Breast epithelium (tissue), 4 donors: ENCODE measurements at places on chromosomes 5 and 9. TPM values are rescaled to one million over a fixed set of nuclear protein-coding genes. Genes with fewer than 3 reads are reported as not detected.

The PGM5 gene
- 30.8 TPM for total RNA-seq

The SLC4A9 gene
- total RNA-seq: not detected

The BTNL9 gene
- 27.2 TPM for total RNA-seq

The TMC1 gene
- not detected for total RNA-seq

The LRRC70 gene
- total RNA-seq: 9.5 TPM

The DMGDH gene
- 2.9 TPM for total RNA-seq

The PIP5KL1 gene
- total RNA-seq: 5.2 TPM

The FAM53C gene
- 23.3 TPM for total RNA-seq

The GNAQ gene
- total RNA-seq: 49.3 TPM

The SLC6A7 gene
- total RNA-seq: 0.15 TPM

GRCh38 chr9:132048201-132048600 lies 31.5 kb downstream of the MED27 start:
- H3K27ac ChIP-seq: no peak overlapping the region
- H3K4me1 ChIP-seq: no peaks in the 10 kb centered on the region
- H3K4me3 ChIP-seq: no peak overlapping the region
- H3K36me3 ChIP-seq: no peaks in the 10 kb centered on the region

DNA sequence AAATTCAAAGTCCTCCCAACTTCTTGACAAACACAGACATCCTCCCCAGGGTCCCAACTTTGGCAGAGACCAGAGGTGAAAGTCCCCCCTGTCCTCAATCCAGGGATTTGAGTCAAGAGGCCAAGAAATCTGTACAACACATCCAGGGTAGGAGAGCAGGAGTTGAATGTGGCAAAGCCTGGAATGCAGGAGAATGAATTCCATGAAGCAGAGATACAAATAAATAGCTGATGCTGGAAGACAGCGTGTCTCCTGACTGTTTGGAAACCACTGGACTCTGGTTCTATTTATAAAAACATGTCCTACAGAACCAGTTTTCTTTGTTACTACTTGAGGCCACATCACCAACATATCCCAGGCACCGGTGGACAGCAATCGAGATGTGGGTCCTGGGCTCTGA lies 43.7 kb upstream of the SLIT3 start:
- H3K4me3 ChIP-seq: no peak overlapping the region
- no peak for DNase-seq
- no peak overlapping the region for H3K27ac ChIP-seq
- no peaks in the 10 kb centered on the region for H3K4me1 ChIP-seq

DNA sequence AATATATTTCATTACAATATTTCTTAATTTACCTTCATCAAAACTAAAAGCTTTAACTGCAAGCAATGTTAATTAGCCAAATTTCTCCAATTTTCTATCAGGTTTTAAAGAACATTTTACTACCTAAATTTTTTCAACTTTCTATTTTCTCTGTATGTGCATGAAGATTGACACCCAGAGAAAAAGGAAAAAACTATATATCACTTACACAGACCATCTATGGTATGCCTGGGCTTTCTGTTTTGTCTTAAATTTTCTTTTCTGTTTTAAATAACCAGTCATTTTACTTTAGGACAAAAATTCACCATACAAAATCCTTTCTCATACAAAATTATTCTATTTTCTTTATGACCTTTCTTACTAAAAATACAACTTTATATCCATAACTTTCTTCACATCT lies 13.8 kb upstream of the IL7R start:
- H3K36me3 ChIP-seq: no peaks in the 10 kb centered on the region
- no peaks in the 10 kb centered on the region for H3K27me3 ChIP-seq
- H3K4me3 ChIP-seq: no peak overlapping the region
- no peak for DNase-seq
- no peak overlapping the region for H3K27ac ChIP-seq

GRCh38 chr5:19342942-19343341 lies 645.1 kb downstream of the CDH18 start:
- no peak overlapping the region for H3K4me3 ChIP-seq
- no peak overlapping the region for H3K27ac ChIP-seq
- H3K4me1 ChIP-seq: no peaks in the 10 kb centered on the region
- DNase-seq: no peak
- H3K27me3 ChIP-seq: no peaks in the 10 kb centered on the region
- no peaks in the 10 kb centered on the region for H3K36me3 ChIP-seq

DNA sequence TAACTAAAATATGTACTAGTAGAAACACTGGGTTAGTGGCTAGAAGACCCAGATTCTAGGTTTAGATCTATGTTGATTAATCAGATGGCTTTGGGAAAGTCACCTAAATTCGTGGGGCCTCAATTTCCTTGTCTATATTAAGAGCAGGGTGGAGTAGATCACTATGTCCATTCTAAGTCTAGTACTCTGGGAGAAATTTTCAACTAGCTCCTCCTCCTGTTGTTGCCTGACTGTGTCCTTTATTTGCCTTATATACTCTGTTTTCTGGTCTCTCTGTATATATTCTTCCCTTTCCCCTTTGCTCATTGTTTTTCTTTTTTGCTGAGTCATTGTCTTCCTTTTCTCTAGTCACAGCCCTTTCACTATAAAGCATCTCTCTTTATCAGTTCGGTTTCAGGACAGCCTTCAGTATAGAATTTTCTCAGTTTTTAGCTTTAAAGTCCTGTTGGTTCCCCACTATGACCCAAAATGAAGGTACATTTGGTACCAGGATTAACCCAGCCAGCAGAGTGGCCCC lies 44.5 kb upstream of the CDH6 start:
- H3K27ac ChIP-seq: no peak overlapping the region
- H3K4me1 ChIP-seq: no peaks in the 10 kb centered on the region
- no peaks in the 10 kb centered on the region for H3K27me3 ChIP-seq
- no peak for DNase-seq

- no peak overlapping the region for H3K27ac ChIP-seq
- no peak overlapping the region for H3K4me3 ChIP-seq
- H3K36me3 ChIP-seq: no peaks in the 10 kb centered on the region
- H3K27me3 ChIP-seq: no peaks in the 10 kb centered on the region
These were observed 126.6 kb upstream of the HMHB1 start for GRCh38 chr5:143685246-143685815.

- no peak for DNase-seq
- H3K27ac ChIP-seq: no peak overlapping the region
These were observed 108.1 kb downstream of the CACNA1B start for GRCh38 chr9:137985637-137986071.

GRCh38 chr5:68264024-68264956 lies 48.7 kb downstream of the PIK3R1 start:
- DNase-seq: no peak
- no peak overlapping the region for H3K4me3 ChIP-seq
- peaks cover 22% of the 10 kb centered on the region for H3K4me1 ChIP-seq
- H3K27me3 ChIP-seq: no peaks in the 10 kb centered on the region
- H3K36me3 ChIP-seq: no peaks in the 10 kb centered on the region
- H3K27ac ChIP-seq: peak overlapping the region; percentile 84

GRCh38 chr5:72790186-72790585 lies 26.3 kb upstream of the TNPO1 start:
- no peak overlapping the region for H3K4me3 ChIP-seq
- no peaks in the 10 kb centered on the region for H3K27me3 ChIP-seq
- H3K4me1 ChIP-seq: no peaks in the 10 kb centered on the region
- no peak for DNase-seq

GRCh38 chr5:124263680-124264491 lies 482.6 kb downstream of the ZNF608 start:
- H3K4me1 ChIP-seq: no peaks in the 10 kb centered on the region
- H3K36me3 ChIP-seq: no peaks in the 10 kb centered on the region
- H3K27ac ChIP-seq: no peak overlapping the region
- H3K4me3 ChIP-seq: no peak overlapping the region
- no peak for DNase-seq

DNA sequence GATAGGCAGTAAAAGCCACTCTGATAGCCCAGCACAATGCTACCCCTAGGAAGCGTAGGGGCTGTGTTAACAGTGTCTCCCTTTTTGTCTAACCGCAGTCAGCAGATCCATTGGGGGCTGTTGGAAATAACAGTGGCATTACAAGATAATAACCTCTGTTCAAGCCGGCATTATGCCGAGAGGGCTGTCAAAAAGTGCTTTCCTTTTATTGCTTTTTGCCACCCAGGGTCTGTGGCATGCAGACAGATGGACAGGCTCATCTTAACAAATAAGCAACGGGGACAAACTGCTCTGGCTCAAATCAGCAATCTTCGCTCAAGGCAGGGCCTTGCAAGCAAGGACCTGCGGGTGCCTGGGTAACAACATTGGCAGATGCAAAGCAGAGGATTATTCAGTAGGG lies 123.3 kb downstream of the TLR4 start:
- no peaks in the 10 kb centered on the region for H3K27me3 ChIP-seq
- no peaks in the 10 kb centered on the region for H3K36me3 ChIP-seq
- no peak for DNase-seq
- no peak overlapping the region for H3K4me3 ChIP-seq
- H3K4me1 ChIP-seq: no peaks in the 10 kb centered on the region
- no peak overlapping the region for H3K27ac ChIP-seq

DNA sequence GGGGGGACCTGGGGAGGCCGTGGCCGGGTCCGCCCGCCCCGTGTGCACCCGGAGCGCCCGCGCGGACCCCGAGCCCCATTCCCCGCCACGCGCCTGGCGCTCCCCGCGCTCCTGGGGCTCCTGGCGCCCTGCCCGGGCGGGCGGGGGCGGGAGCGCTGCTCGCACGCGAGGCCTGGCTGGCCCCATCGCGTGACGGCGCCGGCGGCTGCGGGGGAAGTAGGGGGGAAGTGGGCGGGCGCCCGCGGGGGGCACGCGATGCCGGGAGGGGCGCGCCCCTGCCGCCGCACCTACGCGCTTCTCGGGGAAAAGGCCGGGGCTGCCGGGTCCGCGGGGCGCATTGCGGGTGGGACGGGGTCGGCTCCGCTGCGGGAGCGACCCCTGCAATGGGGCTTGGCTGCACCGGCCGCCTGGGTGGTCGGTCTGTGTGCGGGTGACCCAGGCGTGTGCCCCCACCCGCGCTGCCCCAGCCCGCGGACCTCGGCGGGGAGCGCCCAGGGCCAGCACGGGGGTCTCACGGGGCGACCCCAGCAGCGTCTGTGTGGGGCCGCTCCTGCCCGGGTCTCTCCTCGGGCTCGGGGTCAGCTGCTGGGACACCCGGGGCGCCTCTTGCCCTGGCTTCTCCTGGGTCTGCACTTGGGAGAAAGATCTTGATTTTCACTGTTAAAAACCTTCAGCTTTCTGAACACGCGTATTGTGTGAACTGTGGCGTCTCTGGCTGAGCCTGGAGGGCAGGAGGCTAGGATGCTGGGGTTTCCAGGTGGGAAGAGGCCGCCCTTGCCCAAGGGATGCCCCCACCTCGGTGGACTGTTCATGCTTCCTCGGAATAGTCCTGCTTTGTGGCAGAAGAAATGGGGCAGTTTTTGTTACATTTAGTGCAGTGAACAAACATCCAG lies 52.4 kb downstream of the AHRR start:
- DNase-seq: peak; percentile 15
- no peaks in the 10 kb centered on the region for H3K4me1 ChIP-seq
- peak overlapping the region; percentile 47 for H3K4me3 ChIP-seq
- no peak overlapping the region for H3K27ac ChIP-seq
- H3K27me3 ChIP-seq: no peaks in the 10 kb centered on the region

DNA sequence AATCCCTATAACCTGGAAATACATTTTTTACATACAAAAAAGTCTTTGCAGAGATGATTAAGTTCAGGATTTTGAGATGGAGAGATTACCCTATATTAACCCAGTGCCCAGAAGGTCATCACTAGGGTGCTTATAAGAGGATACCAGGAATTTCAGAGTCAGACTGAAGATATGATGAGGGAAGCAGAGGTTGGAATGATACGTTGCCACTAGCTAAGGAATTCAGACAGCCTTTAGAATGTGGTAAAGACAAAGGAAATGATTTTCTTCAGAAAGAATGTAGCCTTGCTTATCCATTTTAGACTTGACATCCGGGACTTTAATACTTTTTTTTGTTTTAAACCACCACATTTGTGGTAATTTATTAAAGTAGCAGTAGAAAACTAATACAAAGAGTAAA lies 2176.8 kb upstream of the C9orf72 start:
- H3K36me3 ChIP-seq: no peaks in the 10 kb centered on the region
- H3K4me3 ChIP-seq: no peak overlapping the region
- DNase-seq: no peak
- no peaks in the 10 kb centered on the region for H3K4me1 ChIP-seq

DNA sequence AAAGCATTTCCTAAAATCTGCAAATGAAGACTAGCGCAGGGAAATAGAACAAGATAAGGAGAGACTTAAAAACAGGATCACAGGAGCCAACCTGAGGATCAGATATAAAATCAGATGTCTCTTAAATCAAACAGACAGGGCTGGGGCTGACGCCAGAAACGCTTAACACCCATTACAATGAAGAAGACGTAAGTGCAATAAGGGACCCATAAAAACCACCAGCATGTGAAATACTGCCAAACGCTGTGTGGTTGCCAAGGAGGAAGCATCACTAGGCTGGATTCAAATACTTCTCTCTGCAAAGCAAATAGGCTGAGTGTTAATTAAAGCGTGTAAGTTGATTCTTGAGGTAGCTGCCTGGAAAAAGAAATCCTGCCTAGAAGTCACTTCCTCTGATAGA lies 74.4 kb upstream of the ATP10B start:
- no peaks in the 10 kb centered on the region for H3K4me1 ChIP-seq
- H3K27ac ChIP-seq: no peak overlapping the region
- no peaks in the 10 kb centered on the region for H3K27me3 ChIP-seq
- H3K36me3 ChIP-seq: no peaks in the 10 kb centered on the region
- no peak overlapping the region for H3K4me3 ChIP-seq

- no peaks in the 10 kb centered on the region for H3K4me1 ChIP-seq
- DNase-seq: no peak
- H3K27ac ChIP-seq: no peak overlapping the region
- no peaks in the 10 kb centered on the region for H3K27me3 ChIP-seq
- no peak overlapping the region for H3K4me3 ChIP-seq
- H3K36me3 ChIP-seq: no peaks in the 10 kb centered on the region
These were observed 61.0 kb downstream of the ARL15 start for GRCh38 chr5:54249210-54250028.

DNA sequence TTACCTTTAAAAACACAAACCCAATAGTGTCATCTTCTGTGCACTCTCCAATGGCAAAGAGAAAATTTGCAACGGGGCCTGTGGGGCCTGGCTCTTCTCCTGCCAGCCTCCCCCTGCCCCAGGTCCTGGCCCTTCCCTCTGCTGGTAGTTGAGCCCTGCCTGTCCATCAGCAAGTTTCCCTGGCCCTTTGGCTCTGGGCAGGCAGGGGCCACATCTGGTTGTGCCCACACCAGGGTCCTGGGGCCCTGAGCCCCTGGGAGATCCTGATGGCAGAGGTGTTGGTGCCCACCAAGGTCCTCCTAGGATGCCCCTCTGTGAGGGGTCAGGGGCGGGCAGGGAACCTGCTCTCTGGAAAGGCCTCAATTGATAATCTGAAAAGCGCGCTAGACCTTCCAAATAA lies 157.3 kb downstream of the DAB2IP start:
- H3K27ac ChIP-seq: no peak overlapping the region
- H3K4me1 ChIP-seq: no peaks in the 10 kb centered on the region
- H3K4me3 ChIP-seq: no peak overlapping the region
- DNase-seq: no peak
- H3K27me3 ChIP-seq: no peaks in the 10 kb centered on the region
